Activated T-helper 2 cell treated with anti-CD3 and anti-CD28 coated beads, Interferon-gamma antibody, Interleukin-2, Interleukin-4, amounts not matched to agents 10 μg/mL and 5 μg/mL and 100 μg/mL, durations not matched to agents 14 hours and 24 hours and 36 hours (primary cell): ENCODE measurements at places on chromosomes 5 and 9. TPM values are rescaled to one million over a fixed set of nuclear protein-coding genes. Genes with fewer than 3 reads are reported as not detected.

The PCSK1 gene
- total RNA-seq, result not detected in 2 replicates

The GMCL2 gene
- not detected in 2 replicates for total RNA-seq

The SLC34A3 gene
- total RNA-seq, result not detected in 2 replicates

The TMEM267 gene
- 17.3 and 20.1 TPM in 2 replicates for total RNA-seq

The SURF6 gene
- total RNA-seq, result 23.0 and 24.4 TPM in 2 replicates

The PALM2AKAP2 gene
- total RNA-seq, result 0.57 TPM in 1 of 2 replicates, not detected in the other

The RASGRF2 gene
- total RNA-seq, result 16.1 and 19.4 TPM in 2 replicates

The DRD1 gene
- total RNA-seq, result not detected in 2 replicates
